Foreskin keratinocyte (primary cell): ENCODE measurements at places on chromosomes 6 and 20. TPM values are rescaled to one million over a fixed set of nuclear protein-coding genes. Genes with fewer than 3 reads are reported as not detected.

- no peak for DNase-seq
Observed at GRCh38 chr20:24118441-24119175, 130.0 kb upstream of the GGTLC1 start.

DNA sequence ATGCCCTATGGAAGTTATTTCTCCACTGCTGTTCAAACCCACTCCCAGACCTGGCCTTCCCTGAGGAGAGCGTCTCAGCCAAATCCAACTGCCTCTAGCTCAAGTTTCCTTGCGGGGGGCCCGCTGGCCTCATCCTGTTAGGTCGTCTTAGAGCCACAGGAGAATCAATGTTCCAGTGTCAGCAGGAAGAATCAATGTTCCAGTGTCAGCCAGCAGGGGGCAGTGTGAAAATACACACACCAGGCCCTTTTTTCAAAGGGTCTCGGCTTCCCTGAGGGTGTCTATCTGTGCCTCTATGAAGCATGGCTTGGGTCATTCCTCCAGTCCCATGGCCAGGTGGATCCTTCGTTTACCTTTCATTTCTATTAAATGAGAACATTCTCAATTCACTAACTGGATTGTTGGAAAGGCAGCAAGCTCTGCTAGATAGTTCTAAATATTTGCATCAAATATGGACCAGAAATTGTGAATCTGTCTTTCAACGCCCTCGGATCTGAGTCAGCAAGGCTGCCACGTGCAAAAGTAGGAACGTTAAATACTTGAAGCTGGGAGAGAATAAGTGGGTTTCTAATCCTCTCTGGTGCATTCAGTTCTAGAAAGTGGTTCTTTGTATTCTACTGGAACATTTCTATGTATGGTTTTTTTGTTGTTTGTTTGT is 19.2 kb downstream of the PRND start:
- no peak for DNase-seq

- DNase-seq = peak; percentile 35
Observed at GRCh38 chr6:56794421-56794820, 151.7 kb upstream of the DST start.

DNA sequence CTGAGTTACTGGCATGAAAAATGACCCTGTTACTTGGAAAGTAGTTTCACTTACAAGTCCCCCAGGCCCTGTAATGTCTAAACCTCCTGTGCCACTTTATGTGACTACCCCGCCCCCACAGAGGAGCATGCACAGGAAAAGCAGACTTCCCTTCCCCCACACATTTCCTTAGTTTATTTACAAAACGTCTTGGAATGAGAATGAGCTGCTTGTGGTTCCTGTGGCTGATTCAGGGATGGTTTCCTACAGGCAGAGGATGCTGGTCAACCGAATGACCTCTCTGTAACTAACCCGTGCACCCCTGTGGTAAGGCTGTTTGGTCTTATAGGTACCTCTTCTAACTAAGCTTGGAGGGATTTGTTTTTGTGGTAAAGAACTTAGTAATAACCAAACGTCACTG is 28.5 kb downstream of the RSPO3 start:
- peak; percentile 18 for DNase-seq

GRCh38 chr20:56788041-56788670 is 159.1 kb downstream of the TFAP2C start:
- DNase-seq = peak; percentile 95

DNA sequence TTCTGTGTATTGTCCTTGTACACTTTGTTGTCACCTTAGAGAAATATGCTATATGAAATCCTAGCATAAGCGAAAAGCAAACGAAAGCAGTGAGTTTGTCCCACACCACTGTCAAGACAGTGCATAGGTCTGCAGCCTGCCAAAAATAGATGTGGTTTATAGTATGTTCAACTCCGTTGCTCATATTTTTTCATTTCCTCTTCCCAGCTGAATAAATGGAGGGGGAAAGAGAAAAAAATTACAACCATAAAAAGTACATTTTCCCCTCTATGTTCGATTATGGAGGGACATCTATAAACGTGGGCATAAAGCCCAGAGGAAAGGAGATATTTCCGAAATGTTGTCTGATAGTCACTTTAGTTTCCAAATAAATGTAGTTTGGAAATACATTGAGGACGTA is 25.8 kb downstream of the PRL start:
- no peak for DNase-seq

- DNase-seq = no peak
Observed at GRCh38 chr6:21850691-21851090, 257.1 kb downstream of the SOX4 start.

- DNase-seq = no peak
Observed at GRCh38 chr6:24228681-24229255, 102.8 kb downstream of the NRSN1 start.

GRCh38 chr20:16898433-16898832 is 150.3 kb downstream of the OTOR start:
- no peak for DNase-seq

DNA sequence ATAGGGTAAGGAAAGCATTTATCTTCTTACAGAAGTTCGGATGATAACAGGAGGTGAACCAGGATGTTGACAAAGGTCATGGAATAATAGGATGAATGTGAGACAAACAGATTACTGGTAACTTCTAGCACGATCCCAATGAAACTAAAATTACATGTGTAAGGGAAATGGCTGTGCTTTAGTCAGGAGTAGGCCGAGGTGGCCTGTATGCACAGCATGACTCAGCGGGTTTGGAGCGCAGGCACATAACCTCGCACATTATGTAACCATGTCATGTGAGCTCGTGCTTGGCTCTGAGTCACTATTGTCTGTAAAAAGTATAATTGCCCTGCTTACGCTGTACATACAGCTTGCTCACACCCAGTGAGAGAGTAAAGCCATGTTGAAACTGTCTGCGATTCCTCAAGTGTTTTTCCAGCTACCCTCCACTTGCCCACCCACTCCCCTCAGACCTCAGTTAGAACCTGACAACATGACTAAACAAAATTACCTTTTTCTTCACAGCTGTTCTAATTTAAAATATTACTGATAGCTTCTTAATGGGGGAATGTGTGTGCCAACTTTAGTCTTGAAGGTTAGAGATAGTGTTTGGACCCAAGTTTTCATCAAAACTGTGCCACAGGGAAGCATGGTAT is 8.2 kb downstream of the CYB5R4 start:
- DNase-seq = peak; percentile 95

- DNase-seq = no peak
Observed at GRCh38 chr20:61979701-61980635, 85.7 kb downstream of the TAF4 start.

GRCh38 chr6:107318100-107318736 is 141.1 kb downstream of the PDSS2 start:
- no peak for DNase-seq

DNA sequence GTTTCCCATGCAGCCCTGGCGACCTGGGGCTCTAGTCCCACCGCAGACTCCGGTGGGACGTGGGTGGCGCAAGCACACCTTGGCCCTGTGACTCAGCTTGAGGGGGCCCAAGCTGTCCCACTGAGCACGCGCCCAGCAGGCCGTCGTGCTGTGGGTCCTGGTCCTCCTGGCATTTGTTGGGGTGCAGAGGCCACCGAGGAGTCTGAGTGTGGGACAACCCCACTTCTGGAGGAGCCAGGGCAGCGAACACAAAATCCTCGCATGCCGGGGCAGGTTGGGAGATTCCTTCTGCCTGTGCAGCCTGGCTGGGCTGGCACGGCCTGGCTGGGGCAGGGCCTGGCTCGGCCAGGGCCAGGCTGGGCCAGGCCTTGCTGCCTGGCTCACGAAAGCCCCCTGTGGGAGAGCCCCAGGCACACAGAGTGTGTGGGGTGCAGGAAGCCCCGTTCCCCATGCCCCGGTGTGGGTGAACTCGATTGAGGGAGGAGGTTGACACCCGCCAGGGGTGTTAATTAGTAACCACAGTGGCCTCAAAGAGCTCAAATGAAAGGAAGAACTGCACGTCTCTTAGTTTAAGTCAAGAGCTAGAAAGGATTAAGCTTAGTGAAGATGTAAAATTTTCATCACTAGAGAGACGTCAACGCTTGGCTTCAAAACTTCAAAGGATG is 1808.5 kb upstream of the DEFB115 start:
- DNase-seq = no peak

GRCh38 chr6:170066679-170067078 is 224.2 kb downstream of the DLL1 start:
- DNase-seq = no peak

GRCh38 chr6:35790683-35791082 is 6.4 kb downstream of the CLPS start:
- DNase-seq = no peak

GRCh38 chr6:42394881-42395620 is 56.7 kb downstream of the TRERF1 start:
- no peak for DNase-seq

DNA sequence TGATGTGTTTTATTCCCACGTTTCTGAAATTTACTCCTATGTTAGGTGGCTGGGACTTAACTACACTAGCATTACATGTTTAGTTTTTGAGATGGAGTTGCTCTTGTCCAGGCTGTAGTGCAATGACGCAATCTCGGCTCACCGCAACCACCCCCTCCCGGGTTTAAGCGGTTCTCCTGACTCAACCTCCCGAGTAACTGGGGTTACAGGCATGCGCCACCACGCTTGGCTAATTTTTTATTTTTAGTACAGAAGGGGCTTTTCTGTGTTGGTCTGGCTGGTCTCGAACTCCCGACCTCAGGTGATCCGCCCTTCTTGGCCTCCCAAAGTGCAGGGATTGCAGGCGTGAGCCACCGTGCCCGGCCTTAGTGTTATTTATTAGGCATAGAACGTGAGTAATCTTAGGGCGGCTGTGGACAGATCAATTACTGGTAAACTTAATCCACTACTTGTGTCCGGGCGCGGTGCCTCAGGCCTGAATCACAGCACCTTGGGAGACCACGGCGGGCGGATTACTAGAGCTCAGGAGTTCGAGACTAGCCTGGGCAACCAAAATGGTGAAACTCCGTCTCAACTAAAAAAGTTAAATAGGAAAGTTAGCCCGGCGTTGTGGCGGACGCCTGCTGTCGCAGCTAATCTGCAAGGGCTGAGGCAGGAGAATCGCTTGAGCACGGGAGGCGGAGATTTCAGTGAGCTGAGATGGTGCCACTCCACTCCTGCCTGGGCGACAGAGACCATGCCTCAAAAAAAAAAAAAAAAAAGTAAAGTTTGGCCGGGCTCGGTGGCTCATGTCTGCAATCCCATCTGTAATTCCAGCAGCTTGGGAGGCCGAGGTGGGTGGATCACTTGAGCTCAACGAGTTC is 123.7 kb upstream of the BTN3A2 start:
- DNase-seq = peak; percentile 76

DNA sequence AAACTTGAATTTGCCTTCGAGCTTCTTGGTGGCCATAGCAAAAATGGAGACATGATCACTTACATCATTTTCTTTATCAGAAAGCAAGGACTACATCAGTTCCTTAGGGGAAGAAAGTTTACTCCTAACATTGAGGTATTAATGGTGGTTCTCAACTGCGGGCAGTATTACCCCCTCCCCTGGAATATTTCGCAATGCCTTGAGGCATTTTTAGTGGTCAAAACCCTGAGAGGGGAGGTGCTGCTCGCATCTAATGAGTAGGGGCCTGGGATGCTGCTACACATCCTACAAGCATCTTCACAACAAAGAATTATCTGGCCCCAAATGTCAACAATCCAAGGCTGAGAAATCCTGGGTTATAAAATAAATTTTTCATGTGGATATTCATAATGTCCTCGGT is 222.2 kb upstream of the TSHZ2 start:
- DNase-seq = no peak

DNA sequence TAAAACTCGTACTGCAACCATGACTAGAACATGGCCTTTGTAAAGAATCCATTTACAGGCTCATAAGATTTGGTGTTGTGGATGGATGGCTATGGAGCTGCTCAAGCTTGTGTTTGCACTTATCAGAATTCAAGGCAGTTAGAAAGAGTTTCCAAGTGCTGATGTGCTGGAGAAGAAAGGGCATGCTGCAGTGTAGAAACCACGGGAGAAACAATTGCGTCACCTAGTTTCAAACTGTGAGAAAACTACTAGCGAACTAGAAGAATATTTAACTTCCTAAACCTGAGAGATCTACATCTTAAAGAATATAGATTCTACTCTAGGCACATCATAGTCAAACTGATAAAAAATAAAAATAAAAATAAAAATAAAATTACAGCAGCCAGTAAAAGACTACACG is 116.2 kb downstream of the SGK1 start:
- no peak for DNase-seq

DNA sequence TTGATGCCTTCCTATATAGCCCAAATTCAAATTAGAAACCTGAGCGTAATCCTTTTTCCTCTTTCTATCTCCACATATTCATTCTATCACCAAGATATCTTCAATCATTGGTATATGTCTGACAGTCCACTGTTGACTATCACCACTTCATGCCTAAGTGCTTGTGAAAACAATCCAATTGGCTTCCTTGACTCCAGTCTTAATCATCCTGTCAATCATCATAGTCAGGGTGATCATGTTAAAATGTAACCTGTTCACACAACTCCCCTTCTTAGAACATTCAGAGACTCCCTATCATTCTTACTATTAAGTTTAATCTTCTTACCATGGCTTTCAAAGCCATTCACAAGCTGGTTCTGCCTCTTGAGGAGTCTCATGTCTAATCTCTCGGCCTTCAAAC is 616.7 kb downstream of the PHF3 start:
- DNase-seq = no peak

DNA sequence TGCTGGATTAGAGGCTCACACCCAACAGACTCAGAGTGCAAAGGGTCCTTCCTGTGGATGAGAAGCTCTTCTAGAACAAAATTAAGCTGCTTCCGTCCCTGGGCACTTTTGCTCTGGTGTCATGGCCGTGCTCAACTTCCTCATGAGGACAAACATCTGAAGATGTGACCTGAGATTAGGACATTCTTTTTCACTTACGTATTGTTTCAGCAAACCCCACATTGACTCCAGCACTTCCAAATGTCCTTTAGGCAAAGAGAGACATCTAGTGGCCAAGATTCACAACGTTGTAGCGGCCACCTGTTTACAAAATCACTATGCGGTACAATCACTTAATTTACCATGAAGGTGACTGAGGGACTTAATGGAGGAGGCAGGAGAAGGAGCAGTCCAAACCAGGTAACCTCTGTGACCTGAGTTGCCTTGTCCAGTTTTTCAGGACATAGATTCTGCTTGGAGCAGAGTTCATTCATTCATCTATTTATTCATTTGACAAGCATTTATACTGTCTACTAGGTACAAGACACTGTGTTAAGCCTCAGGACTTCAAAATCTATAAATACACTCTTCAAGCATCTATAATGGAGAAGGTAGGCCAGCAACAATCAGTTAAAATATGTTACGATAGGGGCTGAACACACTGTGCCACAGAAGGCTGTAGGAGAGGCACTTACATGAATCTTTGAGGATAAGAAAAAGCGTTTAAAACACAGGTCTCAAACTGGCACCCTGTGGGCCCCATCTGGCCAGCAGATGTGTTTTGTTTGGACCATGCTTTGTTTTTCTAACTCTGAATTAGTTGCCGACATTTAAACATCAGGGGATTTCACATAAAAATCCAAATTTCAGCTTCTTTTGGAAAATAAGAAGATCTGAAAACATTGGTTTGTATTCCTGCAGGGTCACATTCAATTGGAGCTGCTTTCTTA is 5.6 kb upstream of the ADGRF1 start:
- DNase-seq = peak; percentile 80

The HRH3 gene
- total RNA-seq = not detected in 2 replicates

The SAMD10 gene
- total RNA-seq = 1.7 and 1.8 TPM in 2 replicates

The GJA10 gene
- total RNA-seq = not detected in 2 replicates

The HLA-DPA1 gene
- total RNA-seq = 0.46 TPM in 1 of 2 replicates, not detected in the other

The IL17A gene
- total RNA-seq = not detected in 2 replicates

The HCRTR2 gene
- not detected in 2 replicates for total RNA-seq

The HLA-DRA gene
- not detected in 2 replicates for total RNA-seq

The TSPO2 gene
- not detected in 2 replicates for total RNA-seq
